ENCODE measurements at places on chromosomes 3 and 15. TPM values are rescaled to one million over a fixed set of nuclear protein-coding genes. Genes with fewer than 3 reads are reported as not detected.

SLC24A5 gene
- not detected for total RNA-seq

XYLB gene
- total RNA-seq = 12.7 TPM

POTEB gene
- not detected for total RNA-seq

DOCK3 gene
- total RNA-seq = under 0.01 TPM

LMAN1L gene
- total RNA-seq = not detected

EIF4E3 gene
- 31.2 TPM for total RNA-seq

CCR3 gene
- total RNA-seq = not detected

NMB gene
- total RNA-seq = 10.5 TPM

CTXN2 gene
- total RNA-seq = not detected

MB21D2 gene
- 21.8 TPM for total RNA-seq

CACNA2D2 gene
- under 0.01 TPM for total RNA-seq

SEC22A gene
- 14.9 TPM for total RNA-seq

TRIM71 gene
- not detected for total RNA-seq

SH2D7 gene
- total RNA-seq = not detected

ERC2 gene
- 1.7 TPM for total RNA-seq

CCDC54 gene
- total RNA-seq = not detected

SMAD6 gene
- 25.2 TPM for total RNA-seq

TERC gene
- 530 TPM for total RNA-seq

HLTF gene
- 25.3 TPM for total RNA-seq
